Right renal pelvis (tissue), 4 donors: ENCODE measurements at places on chromosomes 2 and 18. TPM values are rescaled to one million over a fixed set of nuclear protein-coding genes. Genes with fewer than 3 reads are reported as not detected.

ABCG5 gene
- 0.42 TPM for polyA plus RNA-seq

PRSS56 gene
- polyA plus RNA-seq: 0.23 TPM

PTPN18 gene
- 30.8 TPM for polyA plus RNA-seq

DLX2 gene
- 0.25 TPM for polyA plus RNA-seq

DTNA gene
- polyA plus RNA-seq: 19.5 TPM

SULT1C2 gene
- polyA plus RNA-seq: 62.5 TPM

GCG gene
- not detected for polyA plus RNA-seq

SCYGR4 gene
- not detected for polyA plus RNA-seq

EGR4 gene
- not detected for polyA plus RNA-seq

ECEL1 gene
- polyA plus RNA-seq: 13.1 TPM

AKAIN1 gene
- not detected for polyA plus RNA-seq

TUBA3E gene
- 0.21 TPM for polyA plus RNA-seq

CD226 gene
- polyA plus RNA-seq: 2.9 TPM

CXCR2 gene
- 0.44 TPM for polyA plus RNA-seq

RBKS gene
- polyA plus RNA-seq: 9.9 TPM

CHRNG gene
- polyA plus RNA-seq: 1.1 TPM

NEB gene
- 7.9 TPM for polyA plus RNA-seq

RESP18 gene
- polyA plus RNA-seq: not detected

ING5 gene
- polyA plus RNA-seq: 43.6 TPM

SLC38A11 gene
- 5.7 TPM for polyA plus RNA-seq

TIA1 gene
- 519 TPM for polyA plus RNA-seq

OTOS gene
- not detected for polyA plus RNA-seq

SLC14A1 gene
- 4.2 TPM for polyA plus RNA-seq

NPC1 gene
- polyA plus RNA-seq: 18.4 TPM

VIT gene
- polyA plus RNA-seq: 0.16 TPM

DSC2 gene
- polyA plus RNA-seq: 54.6 TPM

HOXD4 gene
- 42.1 TPM for polyA plus RNA-seq

PROM2 gene
- polyA plus RNA-seq: 45.1 TPM

EVA1A gene
- polyA plus RNA-seq: 15.6 TPM

GPR45 gene
- 0.13 TPM for polyA plus RNA-seq

EHBP1 gene
- polyA plus RNA-seq: 43.1 TPM

PRADC1 gene
- 15.6 TPM for polyA plus RNA-seq

CPS1 gene
- polyA plus RNA-seq: 4.6 TPM

FOXD4L1 gene
- polyA plus RNA-seq: 0.17 TPM

ARL6IP6 gene
- polyA plus RNA-seq: 79.4 TPM

TBC1D8 gene
- polyA plus RNA-seq: 28.1 TPM

ATP8B1 gene
- polyA plus RNA-seq: 28.4 TPM

HES6 gene
- polyA plus RNA-seq: 5.6 TPM

OSBPL1A gene
- 52.9 TPM for polyA plus RNA-seq

ASB18 gene
- polyA plus RNA-seq: not detected

PROC gene
- 6.4 TPM for polyA plus RNA-seq

EPAS1 gene
- 50.2 TPM for polyA plus RNA-seq

SLC4A5 gene
- 2.1 TPM for polyA plus RNA-seq

MC2R gene
- polyA plus RNA-seq: not detected

ARHGAP25 gene
- 8.3 TPM for polyA plus RNA-seq

FBLN7 gene
- polyA plus RNA-seq: 16.3 TPM

TMEM127 gene
- 47.6 TPM for polyA plus RNA-seq

DYNAP gene
- polyA plus RNA-seq: not detected

CPLX4 gene
- polyA plus RNA-seq: 0.09 TPM

GIGYF2 gene
- 65.9 TPM for polyA plus RNA-seq

RPRM gene
- polyA plus RNA-seq: 6.2 TPM

GYPC gene
- polyA plus RNA-seq: 54.9 TPM

ALPG gene
- not detected for polyA plus RNA-seq

MEP1B gene
- polyA plus RNA-seq: not detected
